ENCODE measurements at places on chromosomes 7 and 10.
A peak's percentile ranks its signal among the peaks of the same experiment; 100 is the strongest.

DNA sequence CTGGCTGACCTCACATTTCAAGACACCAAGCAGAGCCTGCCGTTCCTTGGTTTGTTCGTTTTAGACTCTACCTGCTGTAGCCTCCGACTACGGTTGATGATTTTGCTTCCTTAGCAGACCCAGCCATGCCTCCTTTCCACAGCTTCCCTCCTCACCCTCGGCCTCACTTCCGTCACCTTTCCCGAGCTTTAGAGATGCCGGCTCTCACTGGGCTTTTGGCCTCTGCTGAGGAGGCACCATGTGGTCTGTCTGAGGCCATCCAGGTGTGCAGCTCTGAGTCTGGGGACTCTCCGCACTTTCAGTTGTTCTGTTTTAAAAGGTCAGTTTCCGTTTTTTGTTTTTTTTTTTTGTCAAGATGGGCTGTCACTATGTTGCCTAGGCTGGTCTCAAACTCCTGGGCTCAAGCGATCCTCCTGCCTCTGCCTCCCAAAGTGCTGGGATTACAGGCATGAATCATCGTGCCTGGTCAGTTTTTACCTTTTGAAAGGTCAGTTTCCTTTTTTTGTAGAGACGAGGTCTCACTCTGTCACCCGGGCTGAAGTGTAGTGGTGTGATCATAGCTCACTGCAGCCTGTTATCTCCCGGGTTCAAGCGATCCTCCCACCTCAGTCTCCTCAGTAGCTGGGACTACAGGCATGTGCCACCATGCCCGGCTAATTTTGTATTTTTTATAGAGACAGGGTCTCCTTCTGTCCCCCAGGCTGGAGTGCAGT lies 11.7 kb downstream of the ORAI2 start:
- DNase-seq = peak; percentile 80

GRCh38 chr10:125687507-125688185 lies 4.7 kb upstream of the TEX36 start:
- no peak for DNase-seq

GRCh38 chr7:138208142-138208570 lies 131.9 kb downstream of the AKR1D1 start:
- DNase-seq = no peak

- DNase-seq = no peak
These were observed 520.8 kb downstream of the REEP3 start for GRCh38 chr10:64041989-64042490.

GRCh38 chr10:129165076-129165720 lies 301.8 kb upstream of the MGMT start:
- DNase-seq = no peak

GRCh38 chr7:117097860-117098259 lies 144.6 kb downstream of the ST7 start:
- no peak for DNase-seq

DNA sequence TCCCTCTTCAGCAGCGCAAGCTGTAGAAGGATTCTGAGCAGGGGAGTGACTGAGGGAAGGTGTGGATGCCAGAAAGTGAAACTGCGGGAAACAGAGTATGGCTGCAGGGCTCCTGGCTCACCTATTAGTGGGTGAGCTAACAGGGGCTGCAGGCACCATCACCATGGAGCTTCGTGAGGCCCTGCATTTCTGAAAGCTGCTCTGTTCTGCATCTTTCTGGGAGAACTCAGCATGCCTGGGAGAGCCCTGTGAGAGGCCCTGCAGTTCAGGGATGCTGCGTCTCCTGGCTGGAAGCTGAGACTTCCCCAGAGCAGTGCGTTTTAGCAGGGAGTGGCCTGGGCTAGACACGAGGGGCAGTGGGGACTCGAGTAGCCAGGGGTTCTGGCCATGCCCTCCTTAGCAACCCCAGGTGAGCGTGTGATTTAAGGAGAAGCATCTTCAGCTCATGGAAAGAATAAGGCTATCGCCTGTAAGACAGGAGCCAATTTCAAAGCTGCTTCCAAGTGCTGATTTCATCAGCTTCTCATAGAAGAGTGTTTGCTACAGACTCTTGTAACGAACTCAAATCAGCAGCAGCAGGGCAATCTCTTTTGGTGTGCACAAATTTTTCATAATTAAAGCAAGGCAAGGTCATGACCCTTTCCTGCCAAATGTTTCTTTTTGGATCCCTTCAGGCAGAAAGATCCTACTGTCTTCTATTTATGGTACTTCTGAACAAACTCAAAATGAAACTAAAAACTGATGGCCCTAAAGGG lies 293.6 kb upstream of the ZNF32 start:
- no peak for DNase-seq

- no peak for DNase-seq
These were observed 83.2 kb downstream of the GATA3 start for GRCh38 chr10:8137726-8138125.

DNA sequence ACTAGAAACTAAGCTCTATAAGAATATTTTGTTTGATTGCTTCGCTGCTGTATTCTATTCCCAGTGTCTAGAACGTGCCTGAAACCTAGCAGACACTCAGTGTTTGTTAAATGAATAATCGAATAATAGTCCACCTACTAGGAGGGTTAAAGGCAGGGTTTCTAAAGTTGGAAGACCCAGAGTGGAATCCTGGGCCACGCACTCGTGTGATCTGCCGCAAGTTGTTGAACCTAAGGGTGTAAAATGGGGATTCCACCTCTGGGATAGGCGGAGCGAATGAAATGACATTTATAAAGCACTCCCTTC lies 702 bp upstream of the AGFG2 start:
- no peak for DNase-seq

GRCh38 chr10:124231168-124232155 lies 138.1 kb upstream of the CHST15 start:
- no peak for DNase-seq

DNA sequence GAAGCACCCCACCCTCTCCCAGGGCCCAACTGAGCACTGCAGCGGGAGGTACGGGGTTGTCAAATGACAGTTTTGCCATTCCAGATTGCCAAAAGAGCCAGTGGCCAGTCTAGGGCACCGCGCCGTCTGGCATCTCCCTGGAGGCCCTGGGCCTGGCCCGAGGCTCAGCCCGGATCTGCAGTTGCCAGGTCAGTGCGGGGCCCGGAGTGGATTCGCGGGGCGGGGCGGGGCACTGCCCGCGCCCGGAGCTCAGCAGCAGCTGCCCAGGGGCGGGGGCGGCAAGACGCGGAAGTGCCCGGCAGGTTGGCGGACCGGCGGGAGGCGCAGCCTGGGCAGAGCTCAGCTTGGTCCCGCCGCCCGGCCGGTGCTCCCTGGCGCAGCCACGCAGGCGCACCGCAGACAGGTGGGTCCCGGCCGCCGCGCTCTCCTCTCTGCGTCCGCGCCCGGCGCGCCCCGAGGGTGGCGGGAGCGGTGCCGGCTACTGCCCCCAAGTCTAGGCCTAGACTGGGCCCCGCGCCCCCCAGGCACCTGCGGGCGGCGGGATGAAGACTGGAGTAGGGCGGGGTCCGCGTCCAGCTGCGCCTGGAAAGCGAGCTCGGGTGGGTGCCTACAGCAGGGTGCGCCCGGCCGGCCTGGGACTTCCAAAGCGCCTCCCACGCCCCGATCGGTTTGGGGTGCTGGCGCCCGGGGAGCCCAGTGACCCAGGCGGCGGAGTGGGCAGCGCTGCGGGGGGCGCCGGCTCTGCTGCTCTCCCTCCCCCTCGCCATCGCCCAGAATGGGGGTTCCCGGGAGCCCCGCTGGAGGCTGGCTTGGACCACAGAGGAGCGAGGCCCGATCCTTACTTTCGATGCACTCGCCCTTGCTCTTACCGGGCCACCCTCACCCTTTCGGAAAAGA lies at the start of gene IRF5:
Gene IRF5 (plus strand): TSS at position 281 of the 897 bp plus-strand sequence. CDS start 4,155 bp downstream, outside the sequence.
- no peak for DNase-seq

DNA sequence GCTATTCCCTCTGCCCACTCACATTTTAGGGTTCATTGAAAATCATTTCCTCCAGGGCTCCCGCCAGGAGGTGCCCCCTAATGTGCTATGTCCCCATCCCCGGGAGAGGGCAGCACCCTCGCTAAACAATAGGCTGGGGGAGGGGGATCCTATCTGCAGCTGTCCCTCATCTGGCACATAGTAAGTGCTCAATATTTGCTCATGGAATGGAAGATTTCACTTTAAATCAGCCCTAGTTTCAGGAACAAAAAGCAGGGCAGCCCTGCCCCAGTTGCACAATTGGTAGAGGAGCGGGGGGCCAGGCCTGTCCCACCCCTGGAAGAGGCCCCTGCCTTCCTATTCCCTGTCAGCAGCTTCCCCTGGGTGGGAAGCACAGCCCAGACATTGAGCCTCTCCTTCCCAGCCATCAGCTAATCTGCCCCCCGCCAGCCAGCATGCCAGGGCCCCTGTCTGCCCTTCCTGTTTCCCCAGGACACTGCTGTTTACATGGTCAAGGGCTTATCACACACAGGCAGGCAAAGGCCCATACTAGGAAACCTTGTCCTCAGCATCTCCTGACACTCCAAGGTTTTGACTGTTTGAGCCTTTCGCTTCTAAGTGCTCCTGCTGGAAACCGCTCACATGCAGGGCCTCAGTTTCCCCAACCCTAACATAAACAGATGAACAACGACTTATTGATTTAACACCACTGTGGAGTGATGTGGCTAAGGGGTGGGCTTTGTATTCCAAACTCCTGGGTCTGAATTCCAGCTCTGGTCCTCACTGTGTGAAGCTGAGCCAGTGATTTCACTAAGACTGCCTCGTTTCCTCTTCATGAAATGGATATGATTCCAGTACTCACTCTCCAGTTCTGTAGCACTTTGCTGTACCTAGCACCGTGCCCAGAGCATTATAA lies 130.7 kb upstream of the ZMIZ1 start:
- DNase-seq = no peak

DNA sequence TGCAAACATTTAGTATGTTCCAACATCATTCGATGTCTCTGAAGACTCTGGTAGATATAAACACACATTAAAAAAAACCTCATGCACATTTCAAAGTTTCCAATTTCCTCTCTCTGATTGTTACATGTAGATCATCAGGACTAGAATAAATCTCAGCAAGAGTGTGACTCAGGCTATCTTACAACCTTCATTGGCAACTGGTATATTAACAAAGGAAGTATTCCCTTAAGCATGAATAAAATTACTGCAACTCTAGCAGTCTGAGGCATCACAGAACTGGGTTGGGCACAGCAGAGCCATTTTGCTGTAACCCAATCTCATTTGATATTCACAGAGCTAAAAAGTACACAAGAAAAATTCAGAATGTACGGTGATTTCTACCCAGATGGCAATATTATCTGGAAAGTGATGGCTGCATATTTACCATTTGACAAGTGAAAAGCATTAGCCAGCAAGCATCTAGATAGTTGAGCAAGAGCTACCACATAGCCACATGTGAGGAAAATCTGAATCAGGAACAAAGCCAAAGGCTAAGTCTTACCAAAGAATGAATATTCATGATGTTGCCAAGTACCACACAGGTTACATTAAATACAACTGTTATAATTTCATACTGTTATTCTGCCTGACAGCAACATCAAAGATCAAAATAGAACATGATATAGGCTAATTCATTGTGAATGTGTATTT lies 232.2 kb downstream of the CRPPA start:
- DNase-seq = no peak

- no peak for DNase-seq
These were observed 274.6 kb downstream of the ARL4A start for GRCh38 chr7:12961910-12962480.

- no peak for DNase-seq
These were observed 28.3 kb downstream of the PPP1R3A start for GRCh38 chr7:113890331-113891030.

- no peak for DNase-seq
These were observed 196.9 kb downstream of the ZNF716 start for GRCh38 chr7:57646901-57647246.

DNA sequence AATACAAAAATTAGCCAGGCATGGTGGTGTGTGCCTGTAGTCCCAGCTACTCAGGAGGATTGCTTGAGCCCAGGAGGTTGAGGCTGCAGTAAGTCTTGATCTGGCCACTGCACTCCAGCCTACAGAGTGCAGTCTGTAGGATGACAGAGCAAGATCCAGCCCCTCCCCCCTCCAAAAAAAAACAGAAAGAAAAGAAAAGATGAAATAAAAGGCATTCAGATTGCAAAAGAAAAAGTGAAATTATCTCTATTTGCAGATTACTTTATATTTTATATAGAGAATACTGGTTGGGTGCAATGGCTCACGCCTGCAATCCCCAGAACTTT lies 20.7 kb upstream of the ZMIZ2 start:
- DNase-seq = no peak

DNA sequence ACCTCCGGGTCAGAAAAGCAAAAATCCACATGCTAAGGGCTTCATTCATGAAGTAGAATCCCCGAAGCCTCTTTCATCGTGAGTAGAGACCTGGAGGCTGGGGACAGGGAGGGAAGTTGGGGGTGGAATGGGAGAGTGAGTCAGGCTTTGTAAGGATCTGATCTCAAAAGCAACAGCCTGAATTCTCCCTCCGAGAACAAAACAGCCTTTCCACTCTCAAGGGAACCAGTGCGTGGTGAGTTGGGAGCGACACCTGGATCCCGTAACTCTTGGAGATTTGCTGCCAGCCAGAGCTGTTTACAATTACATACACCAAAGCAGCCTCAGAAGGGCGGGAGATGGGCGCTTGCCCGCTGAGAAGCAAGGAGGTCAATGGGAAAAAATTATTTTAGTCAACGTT lies 10.8 kb downstream of the AFAP1L2 start:
- no peak for DNase-seq

DNA sequence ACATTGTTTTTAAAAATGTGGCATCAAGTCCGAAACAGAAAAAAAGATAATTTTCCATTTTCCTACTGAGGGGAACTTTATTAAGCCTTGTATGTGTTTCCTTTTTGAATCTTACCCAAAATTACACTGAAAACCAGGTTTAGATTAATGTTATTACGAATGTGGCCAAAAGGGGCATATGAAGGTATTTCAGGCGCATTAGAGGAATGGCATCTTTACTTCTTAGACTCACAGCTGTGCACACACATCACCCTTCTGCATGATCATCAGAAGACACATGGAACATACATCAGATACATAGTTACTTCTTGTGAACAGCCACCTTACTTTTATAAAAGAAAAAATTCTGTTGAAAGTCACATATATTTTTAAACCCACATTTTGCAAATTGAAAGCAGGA lies 58.6 kb upstream of the ZPBP start:
- no peak for DNase-seq

DNA sequence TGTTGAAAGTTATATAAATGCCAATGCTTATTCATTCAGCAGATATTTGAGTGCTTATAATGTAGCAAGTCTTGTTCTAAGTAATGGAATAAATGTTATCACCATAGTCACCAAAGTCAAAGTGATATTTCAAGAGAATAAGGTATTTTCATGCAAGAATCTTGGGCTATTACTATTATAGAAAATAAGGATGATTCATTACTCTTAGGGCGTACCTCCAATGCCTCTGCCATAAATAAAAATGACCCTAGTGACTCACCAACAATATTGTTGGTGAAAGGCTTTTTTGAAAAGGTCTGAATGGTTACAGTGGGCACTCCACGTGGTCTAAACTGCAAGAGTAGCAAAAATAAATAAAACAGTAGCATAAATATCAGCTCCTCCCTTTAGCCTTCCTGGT lies 68.4 kb downstream of the RALA start:
- DNase-seq = no peak

- DNase-seq = no peak
These were observed 123.3 kb upstream of the GHITM start for GRCh38 chr10:84015877-84016595.
